ENCODE measurements at places on chromosomes 5 and 9. TPM values are rescaled to one million over a fixed set of nuclear protein-coding genes. Genes with fewer than 3 reads are reported as not detected.

DNA sequence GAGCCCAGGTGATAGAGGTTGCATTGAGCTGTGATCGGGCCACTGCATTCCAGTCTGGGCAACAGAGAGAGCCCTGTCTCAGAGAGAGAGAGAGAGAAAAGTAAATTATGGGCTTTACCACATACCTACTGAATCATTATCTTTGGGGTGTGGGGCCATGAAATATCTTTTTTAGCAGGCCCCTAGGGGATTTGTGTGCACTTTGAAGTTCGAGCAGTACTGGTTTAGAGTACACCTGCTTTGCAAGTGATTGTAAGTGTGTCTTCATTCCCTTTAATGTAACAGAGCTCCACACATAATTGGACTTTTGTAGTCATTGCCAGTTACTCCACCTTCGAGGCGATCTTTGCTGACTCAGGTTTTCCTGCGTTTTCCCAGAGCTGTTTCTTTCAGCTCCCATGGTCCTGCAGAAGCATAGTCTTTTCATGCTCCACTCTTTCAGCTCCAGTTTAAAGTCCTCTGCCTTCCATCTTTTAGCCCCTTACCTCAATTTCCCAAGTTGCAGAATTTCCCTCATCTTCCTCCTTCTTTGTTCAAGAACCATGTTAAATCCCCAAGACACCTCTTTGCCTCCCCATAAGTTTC is 24.0 kb upstream of the FRMPD1 start:
- DNase-seq, result no peak

DNA sequence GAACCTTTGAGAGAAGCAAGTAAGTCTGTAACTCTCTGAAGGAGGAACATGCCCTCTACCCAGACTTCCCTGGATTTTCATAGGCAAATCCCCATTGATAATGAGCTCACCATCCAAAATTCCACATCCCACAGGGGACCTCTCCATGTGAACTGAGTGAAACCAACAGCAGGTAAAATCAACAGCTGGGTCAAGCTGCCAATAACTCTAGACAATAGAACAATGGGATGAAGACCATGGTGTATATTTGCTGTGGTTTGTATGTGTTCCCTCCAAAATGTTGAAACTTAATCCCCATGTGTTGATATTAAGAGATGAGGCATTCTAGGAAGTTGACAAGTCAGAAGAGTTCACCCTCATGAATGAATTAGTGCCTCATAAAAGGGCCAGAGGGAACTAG is 110.2 kb upstream of the MYO10 start:
- no peak for DNase-seq

DNA sequence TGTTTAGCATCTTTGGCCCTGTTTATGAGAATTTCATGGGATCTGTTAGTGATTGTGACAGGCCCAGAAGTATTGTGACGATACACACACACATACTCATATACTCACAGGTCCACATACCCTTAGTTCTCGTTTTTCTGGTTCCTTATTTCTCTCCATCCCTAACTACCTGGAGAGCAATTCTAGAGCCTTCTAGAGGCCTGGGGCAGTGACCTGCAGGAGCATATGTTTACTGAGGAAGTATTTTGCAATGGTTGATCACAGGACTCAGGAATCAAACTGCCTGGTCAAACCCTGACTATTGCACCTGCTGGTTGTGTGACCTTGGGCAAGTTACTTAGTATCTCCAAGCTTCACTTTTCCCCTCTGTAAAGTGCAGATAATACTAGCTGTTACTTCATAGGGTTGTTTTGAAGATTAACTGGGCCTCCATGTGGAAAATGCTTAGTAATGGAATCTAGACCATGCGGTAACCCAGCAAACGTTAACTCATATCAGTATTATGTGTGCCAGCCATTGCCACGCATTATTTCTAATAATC is 8.7 kb downstream of the PAPPA start:
- no peak for DNase-seq

GRCh38 chr5:160787240-160787639 is 64.8 kb downstream of the ATP10B start:
- no peak for DNase-seq

- DNase-seq, result no peak
These were observed at the start of gene PCDHA12 for GRCh38 chr5:140875085-140876065. Gene PCDHA12 (plus strand): TSS chr5:140875308. CDS start chr5:140875473, 165 bp downstream.

- no peak for DNase-seq
These were observed 114.0 kb downstream of the C9orf50 start for GRCh38 chr9:129506892-129507291.

DNA sequence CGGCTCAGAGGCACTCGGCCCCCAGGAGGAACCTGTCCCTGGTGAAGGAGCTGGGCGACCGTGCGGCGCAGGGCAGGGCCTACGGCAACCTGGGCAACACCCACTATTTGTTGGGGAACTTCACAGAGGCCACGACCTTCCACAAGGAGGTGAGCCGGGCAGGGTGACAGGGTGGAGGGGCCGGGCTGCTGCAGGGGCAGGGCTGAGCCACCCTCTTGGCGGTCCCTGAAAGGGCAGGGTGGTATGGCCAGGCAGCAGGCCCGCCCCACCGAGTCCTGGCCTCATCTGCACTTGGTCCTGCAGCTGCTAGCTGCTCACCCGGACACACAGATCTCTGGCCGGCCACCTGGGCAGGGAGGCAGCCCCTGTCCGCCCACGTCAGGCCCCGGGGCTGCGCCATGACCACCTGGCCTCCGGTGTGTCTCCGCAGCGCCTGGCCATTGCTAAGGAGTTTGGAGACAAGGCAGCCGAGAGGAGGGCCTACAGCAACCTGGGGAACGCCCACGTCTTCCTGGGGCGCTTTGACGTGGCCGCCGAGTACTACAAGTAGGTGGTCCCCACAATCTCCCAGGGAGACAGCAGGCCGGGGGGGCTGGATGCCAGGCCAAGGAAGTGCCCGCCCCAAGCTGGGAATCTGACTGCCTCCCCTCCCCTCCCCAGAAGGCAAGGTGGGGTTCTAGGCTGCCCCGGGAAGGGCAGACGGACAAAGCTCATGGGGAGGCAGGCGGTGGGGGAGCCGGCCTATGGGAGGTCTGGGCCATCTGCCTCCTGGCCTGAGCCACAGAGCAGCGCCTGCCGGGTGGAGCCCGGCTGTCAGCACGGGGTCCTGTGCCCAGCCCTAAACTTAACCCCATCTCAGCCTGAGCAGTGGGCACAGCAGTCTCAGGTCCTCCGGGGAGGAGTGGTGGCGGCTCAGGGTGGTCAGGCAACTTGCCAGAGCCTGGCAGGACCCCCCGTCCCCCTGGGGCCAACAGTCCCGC is 10.4 kb downstream of the GPSM1 start:
- DNase-seq, result no peak

DNA sequence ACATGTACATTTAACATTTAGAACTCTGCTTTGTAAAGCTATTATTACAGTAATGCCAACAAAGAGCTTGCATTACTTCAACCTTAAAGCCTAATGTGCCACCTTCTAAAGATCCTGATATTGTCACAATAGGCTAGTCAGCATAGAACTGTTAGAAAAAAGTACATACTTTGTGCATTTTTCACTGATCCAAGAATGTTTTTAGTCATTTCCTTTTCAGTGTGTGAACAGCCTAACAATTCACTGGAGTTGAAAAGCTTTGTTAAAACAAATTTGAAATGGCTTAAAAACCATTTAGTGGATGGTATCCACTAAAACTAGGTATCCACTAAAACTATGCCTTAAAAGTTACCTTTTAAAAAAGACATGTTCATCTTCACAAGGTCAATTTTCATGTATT is 4.5 kb downstream of the RPS6 start:
- DNase-seq, result no peak

DNA sequence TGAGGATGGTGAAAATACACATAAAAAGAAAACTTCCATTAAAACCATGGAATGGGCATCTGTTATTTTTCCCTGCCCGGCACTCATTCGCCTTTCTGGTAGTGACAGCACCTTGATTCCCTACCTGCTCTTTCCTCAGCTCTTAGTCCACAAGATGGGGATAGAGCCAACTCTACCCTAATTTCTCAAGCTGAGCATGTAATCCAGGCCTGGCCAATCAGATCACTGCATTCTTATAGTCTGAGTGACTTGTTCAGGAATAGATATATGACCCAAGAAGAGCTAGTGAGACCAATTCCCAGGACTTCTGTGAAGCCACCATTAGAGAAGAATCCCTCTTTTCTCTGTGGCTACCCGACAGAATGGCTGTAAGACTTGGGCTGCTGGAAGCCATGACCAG is 58.1 kb downstream of the TSSK1B start:
- DNase-seq, result no peak

The HRH2 gene
- total RNA-seq, result 0.06 TPM

The RORB gene
- total RNA-seq, result not detected

The OR13C9 gene
- total RNA-seq, result not detected

The GGTA1 gene
- total RNA-seq, result 7.4 TPM

The FAXDC2 gene
- 7.8 TPM for total RNA-seq

All from glomerular endothelial cell (primary cell).